ENCODE measurements at places on chromosomes 7 and 10.

DNA sequence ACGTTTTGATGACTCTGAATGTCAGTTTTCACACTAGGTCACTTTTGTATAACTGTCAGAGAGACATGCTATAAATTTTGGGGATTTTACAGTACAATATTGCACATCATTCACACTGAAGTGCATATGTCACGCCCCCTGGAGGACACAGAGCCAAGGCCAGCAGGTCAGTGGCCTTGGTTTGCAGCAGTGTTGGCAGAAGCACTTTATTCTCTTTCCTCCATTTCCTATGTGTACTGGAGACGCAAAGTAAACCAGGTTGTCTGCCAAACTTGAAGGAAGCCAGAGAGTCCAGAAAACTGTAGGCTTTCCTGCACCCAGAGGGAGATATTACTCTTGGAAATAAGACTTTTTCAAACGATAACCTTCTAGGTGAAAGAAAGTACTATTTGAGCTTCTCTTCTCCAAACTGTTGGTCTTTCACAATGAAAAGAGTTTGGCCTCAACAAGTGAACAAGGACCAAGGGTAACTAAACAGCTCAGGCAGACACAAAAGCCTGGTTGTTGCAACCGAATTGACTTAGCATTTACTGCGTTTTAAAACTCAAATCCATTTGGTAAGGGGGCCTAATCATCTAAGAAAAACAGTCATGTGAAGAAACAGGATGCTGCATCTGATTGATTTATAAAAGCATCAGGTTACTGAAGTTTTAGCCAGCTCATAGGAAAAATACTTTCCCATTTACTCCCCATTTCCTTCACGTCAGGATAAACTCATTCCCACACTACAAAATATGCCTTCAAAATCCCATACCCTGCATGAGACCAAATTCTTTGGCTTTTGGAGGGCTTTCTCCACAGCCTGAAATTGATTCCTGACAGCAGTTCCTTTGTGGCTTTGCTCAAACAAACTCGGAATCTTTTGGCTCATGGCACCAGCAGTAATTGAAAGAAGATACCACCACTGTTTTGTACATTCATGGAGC, 83.0 kb upstream of the SEC61G start:
- no peak for DNase-seq

DNA sequence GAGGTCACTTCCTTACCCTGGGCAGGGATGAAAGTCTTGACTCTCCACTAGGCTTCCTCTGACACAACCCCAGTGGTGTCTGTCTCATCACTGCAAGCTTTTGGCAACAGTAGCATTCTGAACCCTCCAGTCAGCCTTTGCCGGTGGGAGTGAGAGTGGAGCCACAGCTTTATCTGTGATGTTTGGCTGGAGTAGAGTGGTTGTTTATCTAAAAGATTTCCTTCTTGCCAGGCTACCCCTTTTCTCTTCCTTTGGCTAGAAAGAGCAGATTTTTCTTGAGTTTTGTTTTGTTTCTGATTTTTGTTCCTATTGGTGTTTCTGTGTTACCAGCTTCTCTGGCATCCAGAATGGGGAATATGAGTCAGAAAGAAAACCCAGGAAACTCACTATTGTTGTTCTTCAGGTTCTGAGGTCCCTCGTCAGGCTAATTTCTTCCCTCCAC, 98.9 kb upstream of the KIF5B start:
- DNase-seq = no peak

DNA sequence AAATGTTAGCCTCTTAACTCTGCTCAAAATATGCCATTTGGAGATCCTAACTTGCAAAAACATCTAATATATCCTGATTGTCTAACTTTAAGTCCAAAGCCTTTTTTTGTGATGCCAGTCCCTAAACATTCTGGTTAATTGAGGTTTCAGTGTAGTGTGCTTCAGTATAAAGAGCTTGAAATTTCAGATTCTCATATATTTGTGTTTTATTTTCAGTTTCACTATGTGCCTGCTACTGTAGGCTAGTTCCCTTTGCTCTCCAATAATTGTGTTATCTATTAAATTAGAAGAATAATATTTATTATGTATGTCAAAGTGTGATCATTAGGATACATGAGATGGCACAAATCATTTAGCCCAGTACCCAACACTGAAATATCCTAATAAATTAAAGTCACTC, 1361.2 kb downstream of the XPNPEP1 start:
- no peak for DNase-seq

GRCh38 chr10:72337039-72337629, 17.6 kb downstream of the DNAJB12 start:
- DNase-seq = peak; percentile 49

DNA sequence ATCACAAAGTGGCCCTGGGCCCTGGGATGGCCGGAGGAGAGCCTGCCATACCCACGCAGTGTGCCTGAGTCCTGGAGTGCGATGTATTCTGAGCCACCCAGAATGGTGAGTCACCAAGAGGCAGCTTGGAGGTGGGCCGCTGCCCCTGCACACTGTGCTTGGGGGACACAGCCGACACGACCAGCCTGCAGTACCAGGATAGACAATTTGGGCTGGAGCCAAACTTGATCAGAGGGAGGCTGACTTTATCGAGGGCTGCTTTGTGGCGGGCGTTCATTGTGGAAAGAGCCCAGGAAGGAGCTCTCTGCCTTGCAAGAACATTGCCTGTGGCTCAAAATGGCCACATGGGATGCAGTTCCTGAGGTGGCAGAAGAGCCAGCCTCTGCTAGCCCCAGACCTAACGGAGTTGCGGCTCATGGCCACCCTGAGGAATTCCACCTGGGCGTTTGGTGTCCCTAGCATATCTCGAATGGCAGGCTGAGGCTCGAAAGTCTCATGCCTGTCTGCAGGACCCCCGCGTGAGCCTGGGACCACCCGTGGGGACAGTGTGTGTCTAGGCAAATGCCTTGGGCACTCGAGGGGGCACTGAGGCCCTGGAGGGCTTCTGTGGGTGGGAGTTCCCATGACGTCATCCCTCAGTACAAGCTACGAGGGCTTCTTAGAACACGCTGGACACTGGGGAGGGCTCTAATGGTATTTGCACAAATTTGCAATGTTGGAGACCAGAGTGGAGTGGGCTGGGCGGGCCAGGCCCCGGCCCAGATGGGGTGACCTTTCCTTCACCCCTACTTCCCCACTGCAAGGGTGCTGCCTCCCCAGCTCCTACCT, 79.7 kb downstream of the LHPP start:
- no peak for DNase-seq

GRCh38 chr7:32171248-32171647, 101.0 kb upstream of the PDE1C start:
- DNase-seq = no peak

DNA sequence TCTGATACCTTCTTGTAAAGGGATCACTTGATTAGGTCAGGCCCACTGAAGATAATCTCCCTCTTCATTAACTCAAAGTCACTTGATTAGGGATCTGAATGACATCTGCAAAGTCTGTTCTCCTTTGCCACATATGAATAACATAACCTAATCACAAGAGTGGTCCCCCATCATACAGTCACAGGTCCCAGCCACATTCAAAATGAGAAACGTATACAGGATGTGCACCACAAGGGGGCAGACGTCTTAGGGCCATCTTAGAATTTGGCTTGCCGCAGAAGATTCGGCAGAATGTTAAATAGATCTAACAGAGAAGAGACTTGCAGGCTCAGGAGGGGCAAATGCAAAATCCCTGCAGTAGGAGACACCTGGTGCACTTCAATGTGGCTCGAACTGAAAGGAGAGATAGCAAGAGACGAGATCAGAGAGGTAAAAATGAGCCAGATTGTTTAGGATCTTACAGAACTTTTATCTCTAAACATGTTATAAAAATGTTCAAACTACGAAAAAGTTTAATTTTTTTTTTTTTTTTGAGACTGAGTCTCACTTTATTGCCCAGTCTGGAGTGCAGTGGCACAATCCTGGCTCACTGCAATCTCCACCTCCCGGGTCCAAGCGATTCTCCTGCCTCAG, 10.4 kb upstream of the SMC3 start:
- no peak for DNase-seq

GRCh38 chr10:68800211-68800610, 27.1 kb upstream of the STOX1 start:
- no peak for DNase-seq

DNA sequence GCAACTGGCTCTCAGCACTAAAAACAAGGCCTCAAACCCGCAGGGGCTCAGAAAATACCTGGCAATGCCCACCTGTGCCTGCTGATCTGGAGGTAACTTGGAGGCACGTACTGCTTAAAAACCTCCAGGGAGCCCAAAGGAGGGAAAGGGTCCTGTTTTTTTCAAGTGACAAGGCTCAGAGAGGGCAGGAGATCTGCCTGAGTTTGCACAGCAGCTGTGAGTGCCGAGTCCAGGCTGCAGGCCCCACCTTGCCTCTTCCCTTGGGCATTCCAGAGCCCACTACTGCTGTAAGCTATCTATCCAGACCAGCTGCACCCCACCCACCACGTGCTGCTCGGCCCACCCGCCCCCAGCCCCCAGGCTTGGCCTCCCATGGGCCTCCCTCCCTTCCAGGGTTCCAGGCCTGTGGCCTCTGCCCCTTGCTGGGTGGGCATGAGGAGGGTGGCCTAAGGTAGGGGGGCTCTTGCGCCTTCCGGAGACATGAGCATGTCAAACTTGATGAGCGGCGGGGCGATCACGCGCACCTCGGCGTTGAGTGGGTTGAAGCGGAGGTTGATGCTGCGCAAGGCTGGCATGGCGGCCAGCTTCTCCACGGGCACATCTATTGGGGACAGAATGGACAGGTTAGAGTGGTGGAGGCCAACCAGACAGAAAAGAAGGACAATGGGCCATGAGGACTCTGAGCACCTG, 17.2 kb upstream of the NPFFR1 start:
- no peak for DNase-seq

DNA sequence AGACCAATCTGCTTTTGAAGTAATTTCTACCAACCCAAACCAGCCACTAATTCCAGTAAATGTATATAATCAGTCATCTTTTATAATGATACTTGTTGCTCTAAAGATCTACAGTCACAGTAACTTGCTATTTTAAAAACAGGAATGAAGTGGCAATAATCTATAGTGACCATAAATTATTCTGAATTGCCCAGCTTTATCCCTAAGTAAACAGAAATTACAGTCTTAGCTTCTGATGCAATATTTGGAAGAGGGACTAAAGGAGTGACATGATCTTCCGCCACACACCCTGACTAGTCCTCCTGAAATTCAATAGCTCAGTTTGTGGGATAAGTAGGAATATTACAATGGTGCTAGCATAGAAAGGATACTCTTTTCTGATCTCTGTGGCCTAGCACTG, 96.1 kb downstream of the ATE1 start:
- DNase-seq = no peak

DNA sequence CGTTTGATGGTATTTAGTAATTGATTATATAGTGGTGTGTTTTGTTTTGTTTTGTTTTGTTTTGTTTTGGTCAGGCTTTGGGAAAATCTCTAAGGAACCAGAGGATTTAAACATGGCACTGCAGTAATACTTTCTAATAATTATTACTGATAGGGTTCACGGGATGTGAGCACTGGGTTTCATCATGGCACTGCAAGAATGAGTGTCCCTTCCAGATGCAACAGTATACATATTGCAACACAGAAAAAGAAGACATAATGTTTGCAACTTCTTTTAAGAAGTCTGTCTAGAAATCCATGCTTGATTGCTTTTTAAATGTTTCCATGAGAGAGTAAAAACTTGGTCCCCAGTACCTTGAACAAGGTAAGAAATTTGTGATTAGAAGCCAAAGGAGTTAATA, 2.2 kb upstream of the CDCA7L start:
- DNase-seq = no peak

DNA sequence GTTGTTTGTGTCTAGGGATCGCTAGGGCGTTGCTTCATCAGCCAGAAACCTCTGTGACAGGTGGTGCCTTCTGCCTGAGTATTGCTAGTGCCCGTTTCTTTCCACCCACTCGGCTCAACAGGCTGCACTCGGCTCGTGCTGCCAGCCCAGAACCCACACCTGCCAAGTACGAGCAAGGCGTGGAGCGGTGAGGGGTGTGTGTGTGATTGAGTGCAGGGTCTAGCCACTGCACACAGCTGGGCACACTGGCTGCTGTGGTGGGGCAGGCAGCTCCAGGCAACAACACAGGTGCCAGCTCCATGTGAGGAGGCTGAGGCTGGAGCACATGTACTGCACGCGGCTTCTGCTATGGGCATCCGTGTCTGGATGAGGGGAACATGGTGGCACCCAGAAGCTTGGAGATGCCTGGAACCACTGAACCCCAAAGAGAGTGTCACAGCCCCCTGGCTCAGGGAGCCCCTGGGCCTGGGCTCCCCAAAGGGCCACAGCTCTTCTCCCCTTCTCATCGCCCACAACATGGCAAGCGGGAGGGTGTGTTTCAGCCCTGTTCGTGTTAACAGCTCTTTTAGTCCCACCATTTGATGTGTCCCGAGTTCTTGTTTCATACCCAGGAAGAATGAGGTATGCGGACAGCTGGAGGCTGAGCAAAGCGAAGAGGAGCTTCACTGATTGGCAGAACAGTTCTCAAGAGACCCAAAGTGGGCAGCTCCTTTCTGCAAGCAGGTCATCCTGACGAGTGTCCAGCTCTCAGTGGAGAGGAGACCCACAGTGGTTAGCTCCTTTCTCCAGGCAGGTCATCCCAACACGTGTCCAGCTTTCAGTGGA, 78.1 kb downstream of the HDAC9 start:
- DNase-seq = no peak

DNA sequence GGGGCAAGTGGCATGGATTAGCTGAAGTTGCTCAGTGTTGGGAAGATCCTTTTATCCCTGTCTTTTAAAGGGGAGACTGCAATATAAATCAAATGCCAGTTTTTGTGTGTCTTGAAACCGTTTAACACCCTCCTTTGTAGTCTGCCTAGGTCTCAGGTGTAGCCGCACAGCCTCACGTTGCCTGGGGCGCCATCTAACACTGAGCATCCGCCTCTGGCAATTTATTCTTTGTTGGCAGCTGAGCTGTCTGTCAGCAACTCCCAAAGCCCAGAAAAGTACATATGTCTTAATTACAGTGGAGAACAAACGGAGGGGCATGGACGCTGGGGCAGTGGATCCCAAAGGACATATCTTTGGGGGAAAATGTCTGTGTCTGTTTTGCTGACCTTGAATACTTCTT, 254.7 kb downstream of the STK31 start:
- no peak for DNase-seq

GRCh38 chr7:25863729-25864110, 288.3 kb upstream of the NFE2L3 start:
- no peak for DNase-seq

DNA sequence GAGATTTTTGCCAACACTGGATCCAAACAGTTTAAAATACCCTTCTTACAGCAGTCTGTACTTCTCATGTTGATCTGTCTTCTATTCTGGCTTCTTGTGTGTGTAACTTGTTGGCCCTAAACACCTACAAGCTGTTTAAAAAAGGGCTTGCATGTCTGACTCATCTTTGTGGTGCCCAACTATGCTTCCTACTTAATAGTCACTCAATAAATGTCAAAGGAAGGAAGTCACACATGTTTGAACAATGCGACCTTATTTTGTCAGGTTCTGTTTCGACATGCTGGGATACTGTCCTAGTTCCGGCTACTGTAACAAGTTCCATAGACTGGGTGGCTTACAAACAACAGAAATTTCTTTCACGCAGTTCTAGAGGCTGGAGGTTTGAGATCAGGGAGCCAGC, 9.4 kb upstream of the GRK5 start:
- DNase-seq = no peak

DNA sequence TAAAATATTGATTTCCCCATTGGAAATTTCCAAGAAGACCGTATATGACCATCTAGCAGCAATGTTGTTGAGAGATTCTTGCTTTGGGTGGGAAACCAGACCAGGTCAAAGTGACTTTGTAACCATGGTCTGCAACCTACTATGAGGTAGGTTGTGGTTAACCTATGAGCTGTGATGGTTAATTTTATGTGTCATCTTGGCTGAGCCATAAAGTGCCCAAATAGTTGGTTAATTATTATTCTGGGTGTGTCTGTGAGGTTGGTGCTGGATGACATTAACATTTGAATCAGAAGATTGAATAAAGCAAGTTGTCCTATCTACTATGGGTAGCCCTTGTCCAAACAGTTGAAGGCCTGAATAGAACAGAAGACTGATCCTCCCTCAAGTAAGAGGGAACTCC, 18.3 kb upstream of the RALA start:
- DNase-seq = no peak
